ENCODE measurements at places on chromosomes 6 and 20.

- DNase-seq, result no peak
These were observed 96.1 kb downstream of the NUS1 start for GRCh38 chr6:117771403-117771802.

DNA sequence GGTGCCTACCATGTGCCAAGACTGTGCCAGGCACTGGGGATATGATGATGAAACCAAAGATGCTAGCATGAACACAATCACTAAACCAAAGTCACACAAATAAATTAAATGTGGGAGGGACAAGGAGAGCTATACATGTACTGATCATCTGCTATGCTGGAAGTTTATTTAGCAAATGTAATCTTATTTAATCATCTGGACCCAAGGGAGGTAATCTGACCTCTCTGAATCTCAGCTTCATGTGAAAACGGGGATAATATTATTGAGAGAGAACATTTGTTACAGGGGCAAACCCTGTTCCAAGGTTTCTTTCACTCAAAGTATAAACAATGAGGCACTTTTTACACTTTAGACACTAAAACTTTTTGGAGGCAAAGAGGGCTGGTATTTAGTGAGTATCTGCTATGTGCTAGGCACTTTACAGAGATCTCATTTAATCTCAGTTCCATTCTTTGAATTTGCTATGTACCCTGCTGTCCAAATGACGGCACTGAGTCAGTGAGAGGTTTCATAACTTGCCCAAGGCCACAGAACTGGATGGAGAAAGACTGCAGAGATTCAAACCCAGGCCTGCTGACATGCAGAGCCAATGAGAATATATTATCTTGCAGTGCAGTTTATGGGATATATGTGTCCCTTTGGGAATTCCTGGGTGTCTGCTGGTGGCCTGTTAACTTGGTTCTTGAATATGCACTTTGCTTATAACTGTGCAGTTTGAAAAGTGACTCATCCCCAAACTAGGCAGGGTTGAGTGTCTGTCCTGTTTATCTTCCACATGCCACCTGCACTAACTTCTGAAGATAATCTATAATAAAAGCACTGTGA lies 3.3 kb upstream of the ASXL1 start:
- no peak for DNase-seq

DNA sequence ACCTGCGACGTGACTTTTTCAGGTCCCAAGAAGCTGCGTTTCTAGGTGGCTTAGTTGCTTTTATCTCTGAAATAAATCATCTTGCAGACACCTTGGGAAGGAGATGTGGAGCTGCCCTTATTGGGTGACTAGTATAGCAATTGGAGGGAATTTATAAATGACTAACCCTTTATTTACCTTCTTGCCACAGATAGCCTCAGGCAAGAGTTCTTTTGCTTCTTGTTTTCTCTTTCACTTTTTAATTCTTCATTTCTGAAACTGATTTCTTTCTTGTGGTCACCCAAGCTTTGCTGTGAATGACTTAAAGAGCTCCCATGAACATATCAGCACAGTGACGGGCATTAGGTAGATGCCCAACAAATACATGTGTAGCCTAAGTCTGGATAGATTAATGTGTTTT lies 3.0 kb downstream of the ADGRF4 start:
- no peak for DNase-seq

GRCh38 chr6:147805155-147805554 lies 296.7 kb downstream of the SAMD5 start:
- DNase-seq, result no peak

DNA sequence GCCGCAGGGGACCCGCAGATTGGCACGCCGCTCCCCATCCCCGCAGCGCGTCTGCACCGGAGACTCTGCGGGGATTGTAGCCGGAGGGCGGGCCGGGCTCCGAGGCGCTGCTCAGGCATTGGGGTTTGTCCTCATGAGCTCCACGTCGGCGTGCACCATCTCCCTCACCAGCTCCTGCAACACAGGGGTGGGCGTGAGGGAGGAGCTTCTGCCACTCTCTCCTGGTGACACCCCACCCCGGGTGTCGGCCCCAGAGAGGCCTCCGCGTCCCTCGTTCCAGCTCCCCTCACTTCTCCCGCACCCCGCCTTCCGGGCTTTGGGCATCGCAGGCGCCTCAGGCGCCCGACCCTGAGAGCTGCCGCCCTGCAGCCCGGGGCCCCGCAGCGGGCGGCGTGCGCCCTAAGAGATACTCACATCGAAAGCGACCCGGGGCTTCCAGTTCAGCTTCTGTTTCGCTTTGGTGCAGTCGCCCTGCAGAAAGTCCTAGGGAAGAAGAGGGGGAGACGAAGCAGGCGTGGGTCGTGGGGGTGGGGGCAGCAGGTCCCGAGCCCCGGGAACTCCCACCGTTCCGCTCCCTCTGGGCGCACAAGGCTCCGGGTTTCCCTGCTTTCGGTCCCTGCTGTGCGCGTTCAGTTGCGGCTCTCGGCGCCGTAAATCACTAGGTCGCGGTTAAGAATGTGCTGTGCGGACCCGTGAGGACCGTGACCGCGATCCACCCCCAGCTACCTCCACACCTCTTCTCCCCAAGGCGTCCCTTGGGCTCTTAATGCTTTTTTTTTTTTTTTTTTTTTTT lies 14.5 kb downstream of the FOXC1 start:
- no peak for DNase-seq

DNA sequence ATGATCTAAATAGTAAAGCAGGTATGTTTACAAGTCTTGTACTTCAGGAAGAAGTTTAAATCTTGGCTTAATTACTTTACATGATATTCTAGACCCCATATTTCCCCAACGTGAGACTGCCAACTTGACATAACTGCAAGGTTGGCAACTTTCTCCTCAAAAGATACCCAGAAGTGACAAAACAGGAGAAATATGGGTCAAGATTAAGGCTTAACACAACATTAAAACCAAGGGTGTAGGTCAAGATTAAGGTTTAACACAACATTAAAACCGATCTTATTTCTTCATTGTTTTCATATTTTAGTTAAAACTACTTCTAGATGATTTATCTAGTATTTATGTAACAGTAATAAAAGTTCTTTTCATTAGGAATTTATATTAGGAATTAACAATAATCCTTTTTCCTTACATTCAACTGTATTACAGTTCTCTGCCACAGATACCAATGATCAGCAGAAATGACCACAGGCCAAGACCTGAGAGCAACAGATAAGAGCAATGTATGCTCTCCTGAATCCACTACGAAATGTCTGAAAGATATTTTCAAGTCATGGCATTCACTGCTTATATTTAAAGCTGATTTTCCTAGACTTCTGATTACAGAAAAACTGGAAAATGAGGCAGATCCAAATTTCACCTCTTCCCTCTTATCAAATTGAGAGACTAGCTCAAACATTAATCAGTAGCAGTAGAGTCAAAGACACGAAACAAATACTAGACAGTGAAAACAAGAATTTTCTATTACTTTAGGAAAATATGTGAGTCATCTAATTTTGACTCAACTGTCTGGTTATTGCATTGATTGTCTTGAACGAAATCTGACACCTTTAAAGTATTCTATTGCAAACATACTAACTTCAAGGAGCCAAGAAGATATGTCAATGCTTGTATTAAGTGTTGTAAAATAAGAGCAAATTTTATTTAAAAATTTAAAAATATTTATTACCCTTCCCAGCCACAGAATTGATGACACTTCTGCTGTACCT lies 72.3 kb downstream of the RNGTT start:
- DNase-seq, result no peak

DNA sequence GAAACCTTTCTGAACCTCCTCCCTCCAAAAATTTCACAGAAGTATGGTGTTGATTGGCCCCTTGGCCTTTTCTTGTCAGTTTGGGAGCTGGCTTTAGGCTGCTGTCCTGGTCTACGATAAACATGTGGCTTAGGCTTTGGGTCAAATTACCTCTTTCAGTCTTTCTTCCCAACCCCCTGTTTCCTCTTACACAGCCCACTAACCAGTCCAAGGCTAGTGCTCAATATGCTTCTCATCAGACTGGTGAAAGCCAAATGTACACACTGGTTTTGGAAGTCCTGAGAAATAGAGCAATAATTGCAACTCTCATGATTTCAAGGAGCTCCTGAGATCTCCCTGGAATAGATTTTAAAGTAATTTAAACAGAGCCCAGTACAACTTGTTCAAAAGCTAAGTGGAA lies 933.7 kb upstream of the GJE1 start:
- no peak for DNase-seq

- DNase-seq, result no peak
These were observed 93.2 kb downstream of the MMS22L start for GRCh38 chr6:97189767-97190166.

All from activated CD8-positive, alpha-beta memory T cell treated with anti-CD3 and anti-CD28 coated beads, Interleukin-2, amount 50 U/mL, for 4 hours (primary cell).